Breast epithelium (tissue), 4 donors: ENCODE measurements at places on chromosomes 2 and 18. TPM values are rescaled to one million over a fixed set of nuclear protein-coding genes. Genes with fewer than 3 reads are reported as not detected.

Gene TTN
- 2.9 TPM for total RNA-seq

Gene PIKFYVE
- total RNA-seq: 45.1 TPM

Gene SNED1
- total RNA-seq: 35.2 TPM

Gene LYPD6
- total RNA-seq: 3.9 TPM
